ENCODE measurements at places on chromosomes 12 and 14.

DNA sequence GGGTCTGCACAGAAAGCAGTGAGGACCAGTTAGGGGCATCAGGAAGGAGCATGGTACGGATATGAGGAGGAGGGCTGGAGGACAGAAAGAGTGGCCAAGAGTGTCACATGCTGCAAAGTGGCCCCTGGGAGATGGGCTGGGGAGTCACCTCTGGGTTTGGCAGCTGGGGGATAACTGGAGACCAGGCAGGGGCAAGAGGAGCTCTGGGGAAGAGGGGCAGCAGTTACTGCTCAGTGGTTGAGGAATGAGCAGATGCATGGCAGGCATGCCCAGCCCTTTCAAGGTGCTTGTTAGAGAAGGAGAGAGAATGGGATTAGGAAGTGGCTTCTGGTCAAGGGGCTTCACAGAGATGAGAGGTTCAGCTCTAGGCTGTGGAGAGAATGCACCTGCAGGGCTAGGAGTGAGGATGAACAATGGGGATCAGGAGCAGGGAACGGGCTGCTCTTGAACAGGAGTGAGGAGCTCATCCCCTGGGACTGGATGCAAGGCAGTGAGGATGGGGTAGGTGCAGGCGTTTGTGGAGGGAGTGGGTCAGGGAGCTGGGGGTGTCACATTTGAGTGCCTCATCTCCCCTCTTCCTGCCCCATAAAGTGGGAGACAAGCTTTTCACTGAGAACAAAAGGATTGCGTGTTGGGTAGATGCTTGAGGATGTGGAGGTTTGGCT is 127.5 kb downstream of the PAPOLA start:
- no peak for DNase-seq

DNA sequence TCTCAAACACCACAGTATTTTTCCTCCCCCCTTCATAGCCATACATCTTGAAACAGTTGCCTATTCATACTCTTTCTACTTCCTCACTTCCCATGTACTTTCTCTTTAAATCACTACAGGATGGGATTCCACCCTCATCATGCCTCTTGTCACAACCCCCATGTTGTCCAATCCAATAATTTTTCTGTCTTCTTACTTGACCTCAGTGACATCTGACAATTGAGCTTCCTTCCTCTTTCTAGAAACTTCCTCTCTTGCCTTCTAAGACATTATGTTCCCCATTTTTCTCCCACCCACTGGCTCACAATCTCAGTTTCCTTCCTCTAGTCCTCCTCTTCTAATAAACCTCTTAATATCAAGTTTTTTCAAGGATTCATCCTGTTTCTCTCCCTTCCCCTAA is 5.3 kb downstream of the C2CD5 start:
- no peak for DNase-seq

GRCh38 chr14:89040080-89040459 is 215.6 kb downstream of the TTC8 start:
- no peak for DNase-seq

DNA sequence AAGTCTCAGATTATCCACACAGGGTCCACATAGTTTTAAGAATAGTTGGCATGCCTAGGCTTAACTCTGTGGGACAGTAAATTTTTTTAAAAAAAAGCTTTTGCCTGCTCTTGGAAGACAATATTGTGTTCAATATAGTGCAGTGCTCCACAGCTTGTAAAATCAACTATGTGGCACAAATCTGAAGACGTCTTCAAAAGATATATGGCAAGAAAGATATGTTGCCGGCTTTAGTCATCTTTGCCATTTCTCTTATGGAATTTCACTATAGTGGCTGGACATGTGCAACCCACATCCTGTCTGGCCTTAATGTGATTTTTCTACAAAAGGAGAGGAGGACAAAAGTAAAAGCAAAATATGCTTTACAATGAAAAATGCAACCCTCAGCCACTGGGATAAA is 90.5 kb downstream of the MGST1 start:
- DNase-seq, result no peak

DNA sequence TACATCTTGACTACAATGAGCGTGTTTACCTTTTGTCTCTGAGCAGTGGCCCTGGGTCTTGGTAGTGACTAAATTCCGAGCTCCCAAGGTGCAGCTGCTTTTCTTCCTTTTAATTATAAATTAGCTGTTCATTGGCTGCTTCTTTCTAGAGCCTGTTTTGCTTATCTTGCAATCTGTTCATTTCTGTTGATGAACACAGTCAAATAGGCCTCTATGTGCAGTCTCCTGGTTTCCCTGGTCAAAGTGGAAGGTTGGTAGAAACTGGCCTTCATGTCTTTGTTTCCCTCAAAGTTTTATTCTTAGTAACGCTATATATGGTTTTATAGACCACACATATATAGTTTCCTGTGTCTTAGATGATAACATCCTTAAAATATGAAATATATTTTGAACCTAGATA is 94.1 kb downstream of the DUSP16 start:
- DNase-seq, result no peak

DNA sequence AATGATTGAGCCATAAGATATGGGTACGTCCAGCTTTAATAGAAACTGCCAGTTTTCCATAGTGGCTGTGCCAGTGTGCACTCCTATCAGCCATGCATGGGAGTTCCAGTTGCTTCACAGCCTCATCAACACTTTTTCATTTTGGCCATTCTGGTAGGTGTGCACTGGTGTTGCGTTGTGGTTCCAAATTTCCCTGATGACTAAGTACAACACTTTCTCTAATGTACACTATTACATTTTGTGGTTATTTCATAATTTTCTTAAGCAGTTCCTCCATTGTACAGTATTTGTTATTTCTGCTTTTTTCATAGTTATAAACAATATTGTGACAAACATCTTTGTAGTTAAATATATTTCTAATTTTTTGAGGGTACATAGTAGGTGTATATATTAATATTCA is 21.5 kb upstream of the OAS1 start:
- DNase-seq, result no peak

- DNase-seq, result no peak
These were observed 1434.3 kb upstream of the FLRT2 start for GRCh38 chr14:84095681-84096080.

DNA sequence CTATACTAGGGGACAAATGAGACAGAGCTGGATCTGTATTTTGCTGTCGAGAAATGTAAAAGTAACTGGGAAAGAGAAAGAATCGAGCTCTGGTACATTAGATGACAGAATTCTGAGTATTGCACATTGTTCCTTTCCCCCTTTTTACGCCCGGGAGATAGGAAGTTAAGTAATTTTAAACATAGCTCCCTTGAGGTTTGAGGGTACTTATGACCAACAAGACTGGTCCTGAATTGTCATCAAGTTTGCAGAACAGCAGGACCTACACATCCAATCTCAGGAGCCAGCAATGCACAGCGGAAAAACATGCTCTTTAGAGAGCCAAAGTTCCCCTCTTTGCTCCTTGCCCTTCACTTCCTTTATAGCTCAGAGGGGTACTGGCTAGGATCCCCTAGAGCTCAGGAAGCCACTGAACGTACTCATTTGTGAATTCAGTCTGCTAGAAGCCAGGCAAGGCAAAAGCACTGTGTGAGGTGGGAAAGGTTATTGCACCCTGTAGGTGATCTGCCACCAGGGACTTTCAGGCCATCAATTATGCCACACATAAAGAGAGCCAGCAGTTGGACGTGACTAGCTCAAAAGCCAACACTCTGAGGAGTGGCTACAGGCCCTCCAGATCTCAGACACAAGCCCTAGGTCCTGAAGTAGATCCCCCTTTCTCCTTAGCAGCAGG is 333.8 kb downstream of the KCNH5 start:
- no peak for DNase-seq

GRCh38 chr14:53840444-53840843 is 116.2 kb downstream of the BMP4 start:
- no peak for DNase-seq

DNA sequence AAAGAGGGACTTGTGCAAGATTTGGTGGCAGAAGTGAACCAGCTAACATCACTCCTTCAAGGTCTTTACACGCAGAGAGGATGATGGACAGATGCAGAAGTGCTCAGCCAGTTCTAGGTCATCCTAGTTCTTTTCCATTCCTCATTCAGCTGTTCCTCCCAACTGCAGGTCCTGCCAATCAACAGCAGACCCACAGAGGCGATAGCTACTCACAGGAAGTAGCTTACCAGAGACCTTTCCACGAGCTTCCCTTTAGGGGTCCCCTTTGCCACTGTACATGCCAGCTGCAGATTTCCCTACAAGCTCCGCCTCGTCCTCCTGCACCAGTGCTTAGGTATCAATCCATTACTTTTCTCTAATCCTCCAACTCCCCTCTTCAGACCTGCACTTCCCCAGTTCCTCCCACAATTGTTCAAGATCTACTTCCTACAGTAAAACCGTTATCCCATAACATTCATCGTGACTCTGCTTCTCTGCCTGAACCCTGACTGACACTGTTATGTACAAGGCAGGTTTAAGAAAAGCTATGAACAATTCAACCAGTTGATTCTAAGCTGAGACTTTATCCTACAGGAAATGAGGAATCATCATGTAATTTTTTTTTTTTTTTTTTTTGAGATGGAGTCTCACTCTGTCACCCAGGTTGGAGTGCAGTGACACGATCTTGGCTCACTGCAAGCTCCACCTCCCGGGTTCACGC is 22.5 kb downstream of the RECQL start:
- no peak for DNase-seq

DNA sequence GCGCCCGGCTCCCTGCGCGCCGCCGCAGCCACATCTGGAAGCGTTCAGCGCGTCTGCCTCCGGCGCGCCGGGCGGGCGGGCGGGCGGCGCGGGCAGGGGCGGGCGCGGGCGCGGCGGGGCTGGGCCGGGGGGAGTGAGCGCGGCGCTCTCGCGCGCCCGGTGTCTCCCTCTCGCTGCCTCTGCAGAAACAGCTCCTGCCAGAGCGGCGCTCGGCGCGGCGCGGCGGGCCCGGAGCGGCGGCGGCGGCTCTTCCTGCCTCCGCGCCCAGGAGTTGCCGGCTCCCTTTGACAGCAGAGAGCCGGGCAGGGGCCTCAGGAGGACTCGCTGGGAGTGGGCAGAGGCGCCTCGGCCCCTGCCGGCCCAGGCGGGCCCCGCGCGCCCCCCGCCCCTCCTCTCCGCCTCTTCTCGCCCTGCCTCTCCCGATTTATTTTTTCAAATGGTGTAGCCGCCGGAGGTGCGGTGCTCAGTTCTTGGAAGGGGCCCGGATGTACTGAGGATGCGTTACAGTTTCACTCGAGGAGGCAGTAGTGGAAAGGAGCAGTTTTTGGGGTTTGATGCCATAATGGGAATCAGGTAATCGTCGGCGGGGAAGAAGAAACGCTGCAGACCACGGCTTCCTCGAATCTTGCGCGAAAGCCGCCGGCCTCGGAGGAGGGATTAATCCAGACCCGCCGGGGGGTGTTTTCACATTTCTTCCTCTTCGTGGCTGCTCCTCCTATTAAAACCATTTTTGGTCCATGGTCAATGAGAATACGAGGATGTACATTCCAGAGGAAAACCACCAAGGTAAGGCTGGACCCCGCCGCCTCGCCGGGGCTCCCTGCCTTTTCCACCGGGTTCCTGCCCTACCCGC is at the start of gene CACNA1C:
Gene CACNA1C (plus strand): TSS at position 162 of the 853 bp plus-strand sequence. CDS start 576 bp downstream, at position 738.
- DNase-seq, result no peak

- no peak for DNase-seq
These were observed 247.0 kb downstream of the EMP1 start for GRCh38 chr12:13443498-13443897.

DNA sequence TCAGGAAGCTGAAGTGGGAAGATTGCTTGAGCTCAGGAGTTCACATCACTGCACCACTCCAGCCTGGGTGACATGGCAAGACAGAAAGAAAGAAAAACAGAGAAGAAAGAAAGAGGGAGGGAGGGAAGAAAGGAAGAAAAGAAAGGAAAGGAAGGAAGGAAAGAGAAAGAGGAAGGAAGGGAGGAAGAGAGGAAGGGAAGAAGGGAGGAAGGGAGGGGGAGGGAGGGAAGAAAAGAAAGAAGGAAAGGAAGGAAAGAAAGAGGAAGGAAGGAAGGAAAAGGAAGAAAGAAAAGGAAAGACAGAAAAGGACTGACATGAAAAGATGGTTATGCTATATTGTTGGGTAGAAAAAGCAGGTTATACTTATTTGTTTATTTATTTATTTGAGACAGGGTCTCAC is 3.9 kb downstream of the GLTP start:
- no peak for DNase-seq

GRCh38 chr12:113302886-113303640 is 31.8 kb downstream of the SLC8B1 start:
- no peak for DNase-seq

GRCh38 chr12:91640021-91640420 is 457.4 kb upstream of the DCN start:
- no peak for DNase-seq

DNA sequence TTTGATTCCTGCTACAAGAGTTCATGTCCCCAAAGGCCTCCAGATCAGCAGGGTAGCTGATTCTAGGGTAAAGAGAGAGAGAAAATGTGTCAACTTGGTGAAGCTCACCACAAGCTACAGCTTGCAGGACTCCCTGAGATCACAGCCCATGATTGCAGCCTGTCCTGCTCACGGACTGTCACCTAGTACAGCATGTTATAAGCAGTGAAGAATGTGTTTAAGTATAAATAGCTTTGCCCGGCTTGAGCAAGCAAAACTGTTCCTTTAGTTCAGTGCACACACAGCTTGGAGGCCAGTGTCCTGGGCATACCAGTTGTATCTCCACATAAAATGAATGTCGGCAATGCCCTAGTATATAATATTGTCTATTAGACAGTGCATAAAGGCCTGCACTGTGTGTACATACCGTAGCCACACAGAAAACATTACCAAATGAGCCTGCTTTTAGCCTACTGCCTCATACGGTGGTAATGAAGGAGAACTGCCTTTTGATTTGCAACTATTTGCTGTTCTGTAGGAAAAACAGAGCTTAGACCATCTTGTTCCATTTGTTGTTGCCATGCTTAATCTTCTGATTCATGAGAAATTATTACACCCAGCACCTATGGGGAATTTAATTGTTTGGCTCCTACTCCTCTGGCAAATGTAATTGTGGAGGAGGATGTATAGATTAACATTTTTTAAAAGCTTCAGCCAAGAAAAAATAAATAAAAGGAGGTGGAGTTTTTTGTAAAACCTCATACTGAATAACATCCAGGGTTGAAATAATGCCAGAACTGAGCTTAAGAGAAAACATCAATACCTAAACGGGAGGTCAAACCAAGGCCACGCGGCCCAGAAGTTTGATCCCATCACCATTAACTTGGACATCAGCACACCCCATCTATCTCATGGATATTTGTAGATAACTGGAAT is 108.1 kb upstream of the G2E3 start:
- DNase-seq, result no peak

DNA sequence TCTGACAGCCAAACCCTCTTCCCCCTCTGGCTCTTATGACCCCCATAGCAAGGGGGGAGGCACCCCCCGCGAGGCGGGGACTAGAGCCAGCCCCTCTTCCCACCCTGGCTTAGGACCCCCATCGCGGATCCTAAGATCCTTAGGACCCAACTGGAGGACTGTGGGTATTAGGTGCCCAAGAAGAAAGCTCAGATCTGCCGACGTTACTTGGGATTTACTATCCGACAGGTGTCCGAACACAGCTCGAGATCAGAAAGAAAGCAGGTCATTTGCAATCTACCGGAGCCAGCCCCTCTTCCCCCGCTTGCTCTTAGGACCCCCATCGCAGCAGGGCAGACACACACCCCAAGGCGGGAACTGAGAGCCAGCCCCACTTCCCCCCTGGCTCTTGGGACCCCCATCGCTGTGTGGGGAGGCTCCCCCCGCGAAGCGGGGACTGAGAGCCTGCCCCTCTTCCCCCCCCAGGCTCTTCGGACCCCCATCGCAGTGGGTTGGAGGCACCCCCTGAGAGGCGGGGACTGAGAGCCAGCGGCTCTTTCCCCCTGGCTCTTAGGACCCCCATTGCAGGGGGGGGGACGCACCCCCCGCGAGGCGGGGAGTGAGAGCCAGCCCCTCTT is 46.8 kb downstream of the DDX11 start:
- DNase-seq, result no peak

- no peak for DNase-seq
These were observed 2.1 kb downstream of the RNASE13 start for GRCh38 chr14:21032326-21033132.

- no peak for DNase-seq
These were observed 226.8 kb upstream of the ALG10 start for GRCh38 chr12:33795536-33795935.
